Activated CD4-positive, alpha-beta T cell treated with anti-CD3 and anti-CD28 coated beads, Interleukin-2, Interleukin-6, amounts not matched to agents 100 ng/mL and 50 ng/mL, durations not matched to agents 16 hours and 8 hours (primary cell): ENCODE measurements at places on chromosomes 4 and X.

GRCh38 chr4:26727844-26728243, 132.8 kb upstream of the STIM2 start:
- DNase-seq: no peak

DNA sequence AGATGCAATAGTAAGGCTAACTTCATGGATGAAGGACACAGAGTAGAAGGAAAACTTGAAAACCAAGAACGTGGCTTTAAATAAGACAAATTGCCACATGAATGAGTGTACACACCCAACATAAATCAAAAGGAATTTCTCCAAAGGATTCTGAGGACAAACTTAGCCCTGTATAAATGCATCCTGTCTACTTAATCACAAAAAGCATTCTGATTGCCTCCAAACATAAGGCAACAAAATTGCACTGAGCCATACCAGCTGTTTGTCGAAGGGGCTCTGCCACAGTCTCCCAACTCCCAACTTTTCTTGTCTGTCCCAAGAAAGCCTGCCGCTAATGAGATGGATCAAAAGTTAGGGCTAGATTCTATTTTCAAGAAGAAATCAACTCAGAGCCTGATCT, 194.3 kb downstream of the SOWAHB start:
- DNase-seq: no peak

DNA sequence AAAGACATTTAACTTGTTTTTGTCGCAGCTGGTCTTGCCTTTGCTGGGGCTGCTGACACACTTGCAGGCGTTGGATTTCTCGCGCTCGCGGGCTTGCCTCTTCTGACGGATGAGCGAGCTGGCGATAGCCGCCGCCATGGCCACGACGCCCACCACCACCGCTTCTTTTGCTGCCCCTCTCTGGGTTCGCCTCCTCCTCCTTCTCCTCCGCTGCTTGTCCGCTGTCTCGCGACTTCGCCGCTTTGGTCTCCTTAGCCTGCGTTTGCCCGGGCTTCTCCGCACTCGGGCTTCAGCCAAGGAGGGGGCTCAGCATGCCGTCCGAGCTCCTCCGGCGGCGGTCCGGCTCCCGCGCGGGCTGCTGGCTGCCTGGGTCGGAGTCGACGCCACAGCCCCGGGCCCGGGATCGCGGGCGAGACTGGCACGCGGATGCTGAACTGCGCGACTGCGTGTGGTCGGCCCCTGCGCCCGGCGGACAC, 613 bp downstream of the FGF13 start:
- DNase-seq: no peak

- no peak for DNase-seq
Observed at GRCh38 chrX:95071052-95071451, 1397.0 kb downstream of the FAM133A start.

DNA sequence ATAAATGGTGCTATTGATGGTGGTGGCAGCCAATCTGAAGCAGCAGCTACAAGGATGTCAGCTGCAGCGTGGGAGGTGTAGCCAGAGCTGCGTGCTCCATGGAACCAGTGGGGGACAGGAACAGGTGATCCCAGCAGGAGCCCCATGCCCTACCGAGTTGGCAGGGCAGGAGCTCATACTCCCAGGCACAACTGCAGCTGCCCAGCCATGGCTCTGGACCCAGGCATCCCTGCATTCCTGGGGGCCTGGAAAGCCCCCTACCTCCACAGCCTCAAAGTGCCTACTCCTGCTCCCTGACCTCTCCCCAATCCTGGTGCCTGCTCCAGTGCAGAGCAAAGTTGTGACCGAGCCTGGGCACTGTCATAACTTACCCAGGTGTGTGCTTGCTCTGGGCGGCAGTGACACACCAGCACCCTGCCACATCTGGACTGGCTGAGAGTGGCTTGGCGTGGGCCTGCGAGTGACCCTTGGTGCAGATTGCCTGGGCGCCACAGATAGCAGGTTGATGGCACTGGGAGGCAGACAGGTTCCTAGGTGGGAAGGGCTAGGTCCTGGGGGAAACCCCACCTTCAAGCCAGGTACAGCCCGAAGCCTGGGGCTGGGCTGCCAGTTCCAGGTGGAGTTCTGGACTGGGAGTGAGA, 101.1 kb downstream of the DCAF12L2 start:
- no peak for DNase-seq

GRCh38 chr4:77805840-77806239, 13.3 kb downstream of the CNOT6L start:
- DNase-seq: no peak

DNA sequence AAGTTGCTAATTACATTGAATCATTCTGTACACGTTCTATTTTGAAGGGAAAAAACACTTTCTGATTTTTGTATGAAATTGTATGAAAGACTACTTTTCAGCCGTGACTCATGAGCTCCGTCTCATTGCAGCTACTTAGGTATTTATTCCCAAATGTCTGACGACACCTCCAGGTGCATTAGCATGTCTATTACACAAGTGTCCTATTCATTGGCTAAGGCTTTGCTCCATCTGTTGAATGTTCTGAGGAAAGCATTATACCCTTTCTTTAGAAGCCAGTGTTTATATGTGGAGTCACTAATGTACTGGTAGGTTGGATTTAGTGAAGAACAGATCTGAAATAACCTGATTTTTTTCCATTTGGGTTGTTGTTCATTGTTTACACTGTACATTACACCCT, 51.8 kb downstream of the MAP7D3 start:
- no peak for DNase-seq

DNA sequence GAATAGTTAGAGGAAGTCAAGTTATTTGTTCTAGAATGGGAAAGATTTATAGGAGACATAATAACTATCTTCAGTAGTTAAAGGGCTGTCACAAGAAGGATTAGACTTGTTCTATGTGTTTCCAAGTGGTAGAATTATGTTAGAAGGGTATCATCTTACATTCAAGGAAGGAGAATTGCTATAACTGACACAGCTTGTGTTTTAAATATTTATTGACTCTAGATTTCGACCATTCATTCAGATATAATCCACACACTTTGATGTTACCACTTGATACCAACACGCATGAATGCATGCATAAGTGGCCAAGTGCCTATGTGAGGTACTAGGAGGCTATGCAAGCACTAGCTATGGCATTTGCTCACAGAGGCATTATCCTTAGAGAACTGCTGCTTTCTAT, 122.7 kb downstream of the CCNB3 start:
- DNase-seq: no peak

DNA sequence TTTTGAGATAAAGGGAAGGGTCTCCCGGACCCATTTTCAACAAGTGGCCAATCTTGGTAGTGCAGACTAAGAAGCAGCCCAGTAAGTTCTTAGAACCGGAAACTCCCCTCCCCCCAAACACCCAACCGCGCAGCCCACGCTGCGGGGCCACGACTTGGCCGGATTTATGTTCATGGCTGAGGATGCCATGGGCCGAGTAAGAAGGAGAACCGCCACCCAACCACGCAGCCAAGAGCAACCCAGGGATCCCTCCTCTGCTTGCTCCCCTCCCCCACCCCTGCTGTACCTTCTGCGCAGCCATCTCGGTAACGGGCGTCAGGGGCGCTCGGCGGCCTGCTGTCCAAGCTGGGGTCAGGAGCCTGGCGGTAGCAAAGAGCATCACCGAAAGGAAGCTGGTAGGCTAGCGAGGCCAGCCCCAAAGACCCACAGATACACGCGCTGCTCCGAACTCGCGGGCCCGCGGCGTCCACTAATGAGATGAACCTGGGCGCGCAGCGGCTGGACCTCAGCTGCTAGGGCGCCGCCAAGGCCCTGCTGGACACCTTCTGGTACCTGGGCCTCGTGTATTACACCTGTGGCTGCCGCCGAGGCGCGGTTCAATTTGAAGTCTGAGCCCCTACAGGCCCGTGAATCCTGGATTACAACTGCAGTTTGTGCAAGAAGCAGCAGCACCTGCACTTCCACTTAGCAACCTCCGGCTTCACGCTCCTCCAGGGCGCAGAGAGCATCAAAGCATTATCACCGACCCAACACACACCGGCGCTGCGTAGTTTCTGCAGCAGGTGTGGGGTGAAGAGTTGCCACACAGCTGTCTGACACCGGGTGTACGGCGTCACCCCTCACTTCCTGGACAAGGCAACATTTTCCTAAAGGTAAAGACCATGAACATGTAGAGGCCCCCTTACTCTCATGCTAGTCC, 63.4 kb downstream of the NUDT10 start:
- DNase-seq: peak; percentile 29
